H4 (cell line): ENCODE measurements at places on chromosomes 4 and X. TPM values are rescaled to one million over a fixed set of nuclear protein-coding genes. Genes with fewer than 3 reads are reported as not detected.

GRCh38 chr4:15374656-15375055 is 53.2 kb upstream of the C1QTNF7 start:
- DNase-seq: no peak

DNA sequence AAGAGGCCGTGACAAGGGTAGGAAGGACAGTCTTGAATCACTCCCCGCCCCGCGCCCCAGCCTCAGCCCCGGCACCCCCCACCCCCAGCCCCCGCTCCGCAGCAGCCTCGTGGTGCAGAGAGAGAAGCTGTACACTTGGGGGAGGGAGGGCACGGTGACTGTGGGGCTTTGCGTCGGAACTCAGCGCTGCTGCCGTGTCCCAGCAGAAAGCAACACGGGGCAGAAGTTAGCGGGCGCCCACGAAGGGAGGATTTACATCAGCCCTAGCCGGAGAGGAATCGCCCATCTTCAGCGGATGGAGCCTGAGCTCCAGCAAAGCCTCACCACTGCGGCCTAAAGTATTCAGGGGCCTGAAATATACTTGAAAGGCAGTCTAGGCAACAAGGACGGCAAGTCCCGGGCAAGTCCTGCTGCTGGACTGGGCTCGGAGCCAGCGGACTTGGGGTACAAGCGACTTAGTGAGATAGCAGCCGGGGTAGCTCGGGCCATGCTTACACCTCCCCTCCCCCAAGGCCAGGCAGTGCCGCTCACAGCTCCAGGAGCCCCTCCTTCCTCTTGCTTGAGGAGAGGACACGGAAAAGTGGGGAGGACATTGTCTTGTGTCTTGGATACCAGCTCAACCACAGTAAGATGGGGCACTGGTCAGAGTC is 18.5 kb upstream of the OPN1LW start:
- DNase-seq: no peak

DNA sequence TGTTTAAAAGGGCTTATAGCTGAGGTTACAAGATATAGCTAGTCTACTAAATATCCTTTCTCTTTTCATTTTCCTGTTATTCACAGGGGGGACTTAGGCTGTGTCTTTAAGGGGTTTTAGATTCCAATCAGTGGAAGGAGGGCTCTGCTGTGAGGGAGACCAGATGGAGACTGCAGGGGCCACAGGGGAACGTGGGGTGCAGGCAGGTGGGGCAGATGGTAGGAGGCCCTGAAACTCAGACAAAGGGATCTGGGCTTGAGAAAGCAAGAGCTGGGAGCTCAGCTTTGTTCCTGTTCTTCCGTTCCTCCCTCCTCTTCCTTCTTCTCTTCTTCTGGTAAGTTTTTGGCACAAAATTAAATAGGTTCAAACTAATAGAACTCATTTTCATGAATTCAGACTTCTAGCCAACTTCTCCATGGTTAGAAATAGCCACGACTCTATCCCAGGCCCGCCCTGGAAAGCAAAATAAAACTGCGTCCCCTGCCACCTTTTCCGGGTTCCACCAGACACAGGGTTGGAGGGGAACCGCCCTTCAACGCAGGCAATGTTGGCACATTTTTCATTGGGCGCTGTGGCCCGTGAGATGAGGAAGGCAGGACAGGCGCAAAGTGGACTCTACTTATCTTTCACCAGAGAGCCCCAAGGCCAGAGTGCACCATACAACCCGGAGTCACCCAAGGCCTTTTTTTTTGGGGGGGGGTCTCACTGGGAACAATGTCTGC is 3.5 kb upstream of the TMSB4X start:
- no peak for DNase-seq

- no peak for DNase-seq
Observed at GRCh38 chr4:1336088-1336491, 10.9 kb upstream of the UVSSA start.

DNA sequence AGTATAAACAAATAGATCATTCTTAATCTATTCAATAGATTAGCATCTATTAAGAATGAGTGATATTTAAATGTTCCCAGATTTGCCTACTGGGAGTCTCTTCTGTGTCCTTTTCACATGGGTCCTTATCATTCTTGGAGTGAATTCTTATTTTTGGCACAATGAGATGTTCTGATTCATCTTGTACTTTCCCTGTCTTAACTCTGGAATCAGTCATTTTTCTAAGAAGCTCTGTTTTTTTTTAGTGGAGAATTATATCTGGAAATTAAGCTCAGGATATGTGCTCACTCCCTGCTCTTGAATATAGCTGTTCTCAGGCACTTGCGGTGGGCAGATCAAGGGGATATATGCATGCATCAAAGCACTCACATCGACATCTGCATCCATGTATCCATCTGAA is 625.3 kb upstream of the HS3ST1 start:
- no peak for DNase-seq

DNA sequence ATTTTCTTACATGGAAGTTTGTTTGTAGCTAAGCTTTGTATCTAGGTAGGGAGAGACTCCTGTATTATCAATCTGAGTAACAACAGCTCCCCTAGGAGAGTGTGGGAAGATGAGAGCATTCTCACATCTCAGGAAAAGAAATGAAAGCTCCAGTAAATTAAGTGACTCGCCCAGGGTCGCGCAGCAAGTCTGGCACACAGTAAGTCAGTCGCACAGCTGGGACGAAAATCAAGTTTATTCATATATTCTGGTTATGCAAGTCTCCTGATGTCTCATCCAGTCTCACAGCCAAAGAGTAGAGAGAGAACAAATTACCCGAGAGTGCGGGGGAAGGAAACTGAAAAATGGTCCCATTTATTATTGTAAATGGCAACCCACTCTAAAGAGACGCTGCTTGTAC is 216.1 kb downstream of the STK32B start:
- DNase-seq: no peak

DNA sequence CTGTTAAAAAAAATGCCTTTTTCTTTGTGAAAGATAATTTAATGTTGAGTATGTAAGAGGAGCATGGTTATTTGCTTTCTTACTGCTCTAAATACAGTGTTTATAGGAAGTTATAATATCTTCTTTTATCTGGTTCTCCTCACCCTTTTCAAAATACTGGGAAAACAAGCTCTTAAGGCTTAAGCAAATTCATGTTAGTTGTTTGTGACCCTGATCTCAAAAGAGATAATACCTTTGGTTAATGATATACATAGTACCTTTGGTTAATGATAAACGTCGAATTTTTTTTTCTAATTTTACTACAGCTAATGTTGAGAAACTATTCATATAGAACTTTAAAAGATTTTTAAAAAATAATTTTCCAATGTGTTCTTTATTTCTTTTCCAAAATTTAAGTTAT is 180.1 kb downstream of the RAPGEF2 start:
- DNase-seq: no peak

DNA sequence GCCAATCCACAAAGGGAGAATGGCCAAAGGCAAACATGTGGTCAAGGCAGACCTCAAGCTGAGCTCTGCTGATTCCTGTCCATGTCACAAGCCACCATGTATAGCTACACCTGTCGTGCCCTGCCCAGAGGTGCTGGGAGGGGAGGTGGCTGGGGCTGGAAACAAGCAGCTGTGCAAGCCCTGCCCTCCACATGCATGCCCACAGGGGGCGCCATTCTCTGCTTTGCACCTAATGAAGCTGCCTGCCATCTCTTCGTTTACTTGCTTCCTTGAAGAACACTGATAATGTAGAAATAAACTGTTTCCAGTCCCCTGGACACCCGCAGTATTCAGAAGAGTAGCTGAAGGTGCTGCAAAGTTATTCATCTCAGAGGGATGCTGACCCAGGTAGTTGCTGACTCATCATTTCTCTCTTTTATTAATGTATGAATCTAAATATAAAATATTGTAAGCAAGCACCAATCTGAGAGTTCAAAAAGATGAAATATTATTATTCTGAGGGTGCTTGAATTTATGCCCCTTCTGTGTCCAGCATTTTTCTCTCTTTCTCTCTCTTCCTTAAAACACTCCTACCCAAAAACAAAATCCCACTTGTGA is 278.6 kb downstream of the ADGRA3 start:
- peak; percentile 56 for DNase-seq

DNA sequence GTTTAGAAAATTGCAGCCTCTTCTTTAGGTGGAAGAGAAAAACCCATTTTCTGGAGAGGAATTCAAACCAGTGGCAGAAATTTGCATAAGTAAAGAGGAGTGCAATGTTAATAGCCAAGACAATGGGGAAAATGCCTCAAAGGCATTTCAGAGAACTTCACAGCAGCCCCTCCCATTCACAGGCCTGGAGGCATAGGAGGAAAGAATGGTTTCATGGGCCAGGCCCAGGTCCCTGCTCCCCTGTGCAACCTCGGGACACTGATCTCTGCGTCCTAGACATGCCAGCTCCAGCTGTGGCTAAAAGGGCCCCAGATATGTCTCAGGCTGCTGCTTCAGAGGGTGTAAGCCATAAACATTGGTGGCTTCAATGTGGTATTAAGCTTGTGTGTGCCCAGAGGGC is 161.8 kb upstream of the CENPE start:
- DNase-seq: no peak

DNA sequence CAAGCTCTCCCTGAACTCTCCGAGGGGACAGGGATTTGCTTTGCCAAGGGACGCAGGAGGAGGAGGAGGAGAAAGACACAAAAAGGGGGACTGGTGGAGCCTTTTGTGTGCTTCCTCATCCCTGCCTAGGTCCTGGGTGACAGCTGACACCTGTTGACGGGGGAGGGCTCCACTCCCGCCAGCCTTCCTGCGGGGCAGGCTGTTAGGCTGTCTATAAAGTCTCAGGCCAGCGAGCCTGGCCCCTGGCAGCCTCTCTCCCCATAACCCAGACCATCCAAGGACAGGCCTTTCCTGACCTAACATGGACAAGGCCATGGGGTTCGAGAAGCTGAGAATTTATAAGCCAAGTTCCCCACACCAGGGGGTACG is 832 bp upstream of the EVC2 start:
- DNase-seq: no peak

DNA sequence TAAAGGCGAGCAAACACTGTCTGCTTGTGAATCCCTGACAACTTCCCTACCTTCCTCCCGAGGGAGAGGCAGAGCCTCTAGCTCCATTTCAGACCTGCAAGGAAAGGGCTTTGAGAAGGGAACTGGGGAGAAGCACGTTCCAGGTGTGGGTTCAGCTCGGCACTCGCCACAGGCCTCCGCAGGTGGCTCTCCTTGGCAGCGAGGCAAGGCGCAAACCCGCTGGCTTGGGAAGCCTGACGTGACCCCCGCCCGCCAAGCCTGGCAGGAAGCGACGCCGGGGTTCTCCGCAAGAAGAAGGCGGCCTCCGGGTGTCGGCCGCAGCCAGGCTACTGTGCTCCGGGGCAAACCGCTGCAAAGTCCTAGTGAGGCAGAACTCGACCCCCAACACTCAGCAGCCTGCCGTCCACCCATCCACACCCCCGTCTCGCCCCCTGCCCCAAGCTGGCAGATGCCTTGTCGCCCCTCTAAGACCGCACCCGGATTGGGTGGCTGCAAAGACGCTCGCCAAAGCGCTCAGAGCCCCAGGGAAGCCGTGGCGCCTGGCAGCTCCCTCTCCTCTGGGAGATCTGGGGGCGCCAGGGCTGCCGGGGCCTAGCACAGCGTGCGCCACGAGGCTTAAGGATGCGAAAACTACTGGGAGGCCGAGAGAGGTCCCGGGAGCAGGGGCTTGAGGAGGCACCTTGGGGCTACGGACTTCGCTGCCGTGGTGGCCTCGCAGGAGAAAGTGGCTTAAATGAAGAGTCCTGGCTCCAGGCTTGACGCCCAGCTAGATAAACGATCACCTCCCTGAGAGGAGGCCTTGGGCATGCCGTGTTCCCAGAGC is 21.8 kb downstream of the NKX3-2 start:
- DNase-seq: no peak

DNA sequence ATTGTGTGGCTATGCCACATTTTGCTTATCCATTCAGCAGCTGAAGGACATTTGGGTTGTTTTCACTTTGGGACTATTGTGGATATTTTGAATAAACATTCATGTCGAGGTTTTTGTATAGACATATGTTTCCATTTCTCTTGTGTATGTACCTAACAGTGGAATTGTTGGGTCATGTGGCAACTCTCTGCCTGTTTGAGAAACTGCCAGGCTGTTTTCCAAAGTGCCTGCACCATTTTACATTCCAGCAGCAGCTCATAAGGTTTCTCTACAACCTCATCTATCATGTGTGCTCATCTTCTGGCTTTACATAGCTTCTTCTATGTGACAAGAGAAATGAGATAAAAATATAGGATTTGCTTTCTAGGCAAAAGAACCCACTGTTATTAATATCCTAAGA is 29.5 kb upstream of the TSPAN5 start:
- no peak for DNase-seq

- DNase-seq: no peak
Observed at GRCh38 chr4:40995850-40996249, 218.5 kb downstream of the APBB2 start.

DNA sequence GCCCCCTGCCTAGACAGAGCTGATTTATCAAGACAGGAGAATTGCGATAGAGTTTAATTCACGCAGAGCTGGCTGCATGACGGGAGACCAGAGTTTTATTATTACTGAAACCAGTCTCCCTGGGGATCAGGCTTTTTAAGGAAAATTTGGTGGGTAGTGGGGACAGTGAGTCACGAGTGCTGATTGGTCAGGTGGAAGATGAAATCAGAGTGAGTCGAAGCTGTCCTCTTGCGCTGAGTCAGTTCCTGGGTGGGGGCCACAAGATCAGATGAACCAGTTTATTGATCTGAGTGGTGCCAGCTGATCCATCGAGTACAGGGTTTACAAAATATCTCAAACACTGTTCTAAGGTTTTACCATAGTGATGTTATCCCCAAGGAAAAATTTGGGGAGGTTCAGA is 36.6 kb downstream of the MYOZ2 start:
- DNase-seq: no peak

DNA sequence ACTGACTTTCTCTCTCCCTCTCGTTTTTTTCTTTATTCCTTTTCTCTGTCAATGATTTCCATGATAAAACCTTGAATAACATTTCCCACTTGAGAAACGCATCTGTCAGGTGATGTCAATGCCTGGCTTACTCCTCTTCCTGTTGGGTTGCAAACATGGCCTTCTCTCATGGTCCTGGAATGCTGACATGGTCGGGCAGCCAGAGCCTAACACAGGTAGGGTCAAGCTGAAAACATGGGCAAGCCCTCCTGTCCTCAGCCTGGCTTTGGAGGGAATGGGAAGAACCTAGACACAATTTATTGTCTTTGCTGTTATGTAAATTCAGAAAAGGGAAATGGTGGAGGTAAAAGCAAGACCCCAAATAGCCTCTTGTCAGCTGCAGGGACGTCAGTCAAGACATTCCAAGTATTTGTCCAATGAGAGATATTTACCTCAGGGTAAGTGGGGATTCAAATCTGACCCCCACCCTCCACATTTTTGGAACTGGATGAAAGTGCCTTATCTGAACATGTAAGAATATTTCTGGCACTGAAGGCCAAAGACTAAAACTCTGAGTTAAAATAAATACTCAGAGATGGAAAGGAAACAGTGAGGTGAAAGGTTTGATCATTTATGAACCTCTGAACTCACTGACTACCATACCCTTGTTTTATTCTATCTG is 473.8 kb downstream of the SPRY1 start:
- DNase-seq: no peak

Gene EMCN
- total RNA-seq: not detected in 2 replicates

Gene TGIF2LX
- 5.8 and 9.6 TPM in 2 replicates for total RNA-seq

Gene LDOC1
- total RNA-seq: 5.2 and 12.4 TPM in 2 replicates

Gene FAT4
- 8.8 and 9.0 TPM in 2 replicates for total RNA-seq

Gene CENPVL2
- not detected in 2 replicates for total RNA-seq

Gene IQCM
- total RNA-seq: not detected in 2 replicates
